SK-MEL-5 (cell line): ENCODE measurements at places on chromosomes 7 and 10. TPM values are rescaled to one million over a fixed set of nuclear protein-coding genes. Genes with fewer than 3 reads are reported as not detected.

Gene MICU1
- 34.4 and 34.8 TPM in 2 replicates for total RNA-seq

DNA sequence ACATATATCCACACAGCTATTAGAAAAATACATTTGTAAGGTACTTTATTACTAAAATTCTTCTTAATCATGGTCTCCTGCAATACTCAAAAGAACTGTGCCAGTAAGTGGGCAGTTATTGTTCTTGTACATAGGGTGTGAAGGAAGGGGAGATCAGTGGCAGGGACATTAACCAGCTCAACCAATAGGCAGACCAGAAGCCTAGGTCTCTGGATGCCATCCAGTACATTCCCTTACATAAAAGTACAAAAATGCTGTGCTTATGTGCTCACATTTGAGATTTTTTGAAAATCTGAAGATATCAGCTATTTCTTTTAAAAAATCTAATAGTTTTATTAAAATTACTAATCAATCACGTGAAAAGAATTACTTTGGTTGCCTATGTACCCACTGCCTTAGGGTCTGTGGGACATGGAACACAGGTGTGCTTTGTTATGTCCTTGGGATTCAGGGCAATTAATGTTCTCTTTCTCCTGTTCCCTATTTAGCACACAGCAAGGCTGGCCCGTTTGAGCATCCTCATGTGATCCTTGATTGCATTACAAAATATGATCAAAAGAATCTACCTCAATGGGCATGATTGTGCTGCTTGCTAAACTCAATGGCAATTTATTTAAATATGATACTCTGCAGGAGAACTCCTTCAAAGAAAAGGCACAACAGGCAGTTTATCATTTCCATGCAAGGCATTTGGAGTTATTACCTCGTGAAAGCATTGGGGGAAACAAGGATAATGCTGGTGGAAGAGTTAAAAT is 22.7 kb downstream of the TWIST1 start:
- DNase-seq, result peak; percentile 94

Gene ZNF12
- total RNA-seq, result 44.9 and 56.1 TPM in 2 replicates

DNA sequence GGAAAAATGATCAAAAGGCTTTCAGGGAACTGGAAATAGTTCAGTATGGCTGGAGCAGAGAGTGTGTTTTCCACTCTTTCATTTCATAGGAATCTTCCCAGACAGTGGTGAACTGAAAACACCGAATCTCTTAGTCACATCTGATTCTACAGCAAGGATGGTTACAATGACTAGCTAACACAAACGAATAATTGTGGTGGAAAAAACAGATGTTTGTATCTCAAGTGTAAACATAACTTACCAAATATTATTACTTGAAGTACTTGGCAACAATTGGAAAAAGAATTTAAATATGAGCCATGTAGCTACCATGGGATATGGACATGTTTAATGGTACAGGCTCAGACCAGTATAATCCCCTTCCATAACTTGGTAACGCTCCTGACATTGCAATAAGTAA is 21.1 kb upstream of the BPGM start:
- no peak for DNase-seq

Gene SEMA3E
- 4.1 and 6.8 TPM in 2 replicates for total RNA-seq

GRCh38 chr7:146262527-146262926 is 145.9 kb downstream of the CNTNAP2 start:
- no peak for DNase-seq

DNA sequence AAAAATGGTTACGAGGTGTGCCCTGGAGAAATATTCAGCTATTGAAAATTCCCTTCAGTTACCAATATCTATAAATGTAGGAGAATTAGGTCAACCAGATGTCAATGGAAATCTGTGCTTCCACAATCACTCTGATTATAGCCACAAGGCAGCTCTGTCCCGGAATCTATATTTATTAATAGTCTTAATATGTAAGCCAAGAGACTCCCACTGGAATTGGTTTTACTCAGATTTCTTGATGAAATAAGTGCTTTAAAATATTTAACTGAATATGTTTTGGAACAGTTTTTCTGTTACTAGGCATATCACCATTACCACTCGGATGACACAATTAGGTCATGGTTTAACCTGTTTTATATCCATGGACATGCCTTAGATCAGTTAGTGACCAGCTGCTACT is 169.6 kb downstream of the POM121L12 start:
- no peak for DNase-seq

Gene SNX8
- total RNA-seq, result 48.7 and 52.0 TPM in 2 replicates

DNA sequence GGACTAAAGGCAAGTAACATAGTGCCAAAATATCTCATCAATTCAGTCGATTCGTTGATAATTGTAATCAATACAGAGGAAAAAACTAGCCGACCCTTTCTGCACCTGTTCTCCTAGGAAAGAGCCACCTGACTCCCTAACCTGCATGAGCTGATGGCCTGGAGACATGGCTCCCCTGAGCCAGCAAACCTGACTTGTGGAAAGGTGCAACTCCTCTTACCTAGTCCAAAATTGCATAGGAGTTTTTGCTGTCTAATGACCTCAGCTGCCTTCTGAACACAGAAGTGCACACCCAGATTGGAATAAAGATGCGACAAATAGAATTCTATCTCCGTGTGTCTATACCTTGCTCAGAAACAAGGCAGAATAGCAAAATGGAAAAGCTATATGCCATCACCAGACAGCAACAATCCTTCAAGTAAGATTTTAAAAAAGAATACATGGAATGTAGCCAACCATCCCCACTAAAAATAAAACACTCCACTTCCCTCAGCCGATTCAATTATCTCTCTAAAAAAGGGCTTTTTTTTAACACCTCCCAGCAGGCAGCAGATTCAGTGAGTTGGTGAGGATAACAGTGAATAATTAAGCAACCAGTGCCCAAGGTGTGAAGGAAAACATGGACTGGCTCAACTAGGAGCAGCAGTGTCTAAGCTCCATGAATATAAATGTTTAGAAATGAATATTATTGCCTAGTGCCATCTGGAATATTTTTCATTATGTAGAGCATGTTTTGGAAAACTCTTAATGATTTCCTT is 26.6 kb upstream of the LMTK2 start:
- no peak for DNase-seq

Gene LLCFC1
- total RNA-seq, result not detected in 2 replicates

DNA sequence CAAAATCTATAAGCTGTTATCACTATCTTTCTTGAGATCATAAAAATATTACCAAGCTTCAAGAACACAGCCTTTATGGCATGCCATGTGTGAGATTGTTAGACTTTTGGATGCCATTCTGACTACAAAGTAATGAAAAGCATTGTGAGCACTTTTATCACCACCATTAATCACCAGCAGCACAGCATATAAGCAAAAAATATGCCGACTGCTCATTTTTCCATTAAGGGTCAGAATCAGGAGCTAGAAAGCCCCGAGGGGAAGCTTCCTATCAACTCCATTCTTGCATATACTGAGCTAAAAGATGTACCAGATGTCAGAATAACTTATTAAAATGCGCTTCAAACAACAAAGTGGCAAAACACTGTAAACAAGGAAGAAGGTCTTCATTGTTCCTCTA is 114.3 kb downstream of the LMBR1 start:
- peak; percentile 22 for DNase-seq

DNA sequence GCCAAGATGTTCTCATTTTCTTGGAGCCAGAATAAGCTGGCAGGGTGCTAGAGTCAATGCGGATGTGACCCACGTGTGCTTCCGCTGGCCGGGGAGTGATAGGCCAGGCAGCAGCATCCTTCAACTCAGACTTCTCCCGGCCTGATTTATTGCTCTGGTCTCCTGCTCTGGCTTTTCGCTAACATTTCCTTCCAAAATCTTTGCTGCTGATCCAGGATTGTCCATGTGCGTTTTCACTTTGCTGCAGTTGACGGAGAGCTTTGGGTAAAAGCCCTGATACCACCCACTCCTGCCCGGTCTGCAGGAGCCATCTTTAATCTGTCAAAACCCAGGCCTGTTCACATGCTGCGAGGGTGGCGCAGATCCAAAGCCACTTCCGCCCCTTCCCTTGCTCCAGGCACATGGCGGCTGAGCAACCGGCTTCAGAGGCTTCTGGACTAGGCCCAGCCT is 106.8 kb downstream of the CYP26A1 start:
- DNase-seq, result peak; percentile 2
